ENCODE measurements at places on chromosomes 5 and 9. TPM values are rescaled to one million over a fixed set of nuclear protein-coding genes. Genes with fewer than 3 reads are reported as not detected.

DNA sequence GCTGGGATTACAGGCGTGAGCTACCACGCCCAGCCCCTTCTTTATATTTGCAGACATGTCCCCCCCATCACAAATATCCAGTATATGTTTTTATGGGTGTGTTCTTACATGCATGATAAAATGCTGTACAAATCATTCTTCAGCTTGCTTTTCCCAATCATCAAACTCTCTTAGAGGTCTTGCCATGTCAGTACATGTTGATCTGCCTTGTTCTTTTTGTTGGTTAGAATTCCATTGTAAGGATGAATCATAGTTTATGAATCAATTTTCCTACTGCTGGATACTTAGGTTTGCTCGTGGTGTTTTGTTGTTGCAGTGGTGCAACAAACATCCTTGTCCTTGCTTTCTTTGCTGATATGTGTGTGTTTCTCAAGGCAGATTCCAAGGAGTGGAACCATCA lies 79.9 kb upstream of the NEURL1B start:
- no peak for DNase-seq

- DNase-seq: no peak
Measured at GRCh38 chr9:95771556-95772246, 103.8 kb upstream of the ERCC6L2 start.

PJA2 gene
- 69.9 TPM for total RNA-seq

DNA sequence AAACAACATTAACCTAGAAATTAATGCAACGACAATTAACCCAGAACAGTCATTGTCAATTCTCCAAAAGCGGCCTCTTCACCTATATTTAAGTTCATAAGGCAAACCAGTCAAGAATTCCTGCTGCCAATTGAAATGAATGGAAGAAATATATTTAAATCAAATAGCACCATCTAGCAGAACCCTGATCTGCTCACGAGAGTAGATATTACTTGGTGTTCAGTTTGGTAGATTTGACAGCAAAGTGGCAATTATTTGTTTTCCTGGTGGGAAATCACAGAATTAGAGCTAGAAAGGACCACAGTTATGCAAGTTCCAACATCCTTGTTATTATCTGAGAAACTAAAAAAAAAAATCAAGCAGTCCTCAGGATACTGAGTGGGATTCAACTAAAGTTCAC lies 2.3 kb downstream of the SSBP2 start:
- no peak for DNase-seq

TNIP1 gene
- 454 TPM for total RNA-seq

DNA sequence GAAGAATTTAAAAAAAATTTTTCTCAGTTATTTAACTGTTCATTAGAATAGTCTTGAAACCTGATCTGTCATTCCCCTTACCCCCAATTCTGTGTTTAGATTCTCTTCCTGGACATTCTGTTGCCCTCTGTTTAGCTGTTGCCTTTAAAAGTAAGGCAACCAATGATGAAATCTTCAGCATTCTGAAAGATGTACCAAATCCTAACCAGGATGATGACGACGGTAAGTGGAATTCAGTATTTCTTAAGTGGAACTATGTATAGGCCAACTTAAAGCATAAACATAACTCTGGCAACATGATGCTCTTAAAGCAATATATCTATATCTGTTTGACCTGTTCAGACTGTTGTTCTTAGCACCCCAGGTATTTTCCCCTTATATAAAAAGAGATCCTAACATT lies 27.2 kb downstream of the NCBP1 start:
- no peak for DNase-seq

FBN2 gene
- 31.9 TPM for total RNA-seq

DNA sequence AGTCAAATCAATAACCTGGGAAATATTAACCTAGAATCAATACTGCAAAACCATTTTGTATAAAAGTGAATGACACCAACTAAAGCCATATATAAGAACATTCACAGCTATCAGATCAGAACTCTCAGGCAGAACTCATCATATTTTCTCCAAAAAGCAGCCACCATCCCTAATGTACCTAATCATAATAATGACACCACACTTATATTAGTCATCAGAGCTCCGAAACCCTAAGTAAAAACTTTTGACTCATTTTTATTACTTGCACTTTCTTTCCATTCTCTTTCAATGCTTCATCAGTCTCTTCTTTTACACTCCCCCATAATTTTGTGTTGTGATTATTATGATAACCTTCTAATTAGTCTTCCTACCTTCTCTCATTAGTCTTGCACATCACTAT lies 45.3 kb downstream of the INSL6 start:
- DNase-seq: no peak

ITK gene
- not detected for total RNA-seq

Data from kidney epithelial cell (primary cell).